Effector memory CD8-positive, alpha-beta T cell (primary cell): ENCODE measurements at places on chromosomes 5 and 9.

DNA sequence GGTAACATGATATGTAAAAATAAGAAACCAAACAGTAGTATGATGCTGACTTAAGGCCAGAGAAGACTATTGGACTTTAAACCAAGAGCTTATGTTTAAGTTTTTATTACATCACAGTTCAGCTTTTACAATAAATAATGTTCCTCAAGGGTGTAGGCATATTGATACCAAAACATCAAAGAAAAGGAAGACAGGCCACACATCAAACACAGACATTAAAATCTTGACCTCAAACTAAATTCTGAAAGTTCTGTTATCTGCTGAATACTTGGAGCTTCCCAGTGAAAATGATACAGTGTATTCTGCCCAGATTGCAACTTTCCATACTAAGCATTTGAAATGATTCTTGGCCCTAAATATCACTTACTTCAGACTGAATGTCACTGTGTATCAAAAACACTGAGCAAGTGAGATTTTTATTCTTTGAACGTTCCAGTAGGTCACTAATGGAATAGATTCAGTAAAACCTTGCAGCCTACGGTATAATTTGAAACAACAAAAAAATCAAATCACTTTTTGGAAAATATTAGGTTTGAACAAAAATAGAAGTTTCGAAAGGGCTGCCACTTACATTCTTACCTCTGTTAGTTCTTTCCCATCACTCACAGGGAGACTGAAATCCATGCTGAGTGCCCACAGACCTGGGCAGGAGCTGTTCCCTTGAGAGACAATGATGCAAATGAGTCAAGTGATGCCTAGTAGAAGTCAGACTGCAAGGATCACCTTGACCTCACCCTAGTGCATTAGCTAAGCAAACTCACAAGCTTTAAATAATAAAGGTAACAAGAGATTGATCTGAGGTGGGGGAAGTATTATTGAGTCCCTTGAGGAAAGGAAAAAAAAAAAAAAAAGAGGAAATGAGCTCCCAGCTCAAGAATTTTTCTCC is 2.5 kb downstream of the LPAR1 start:
- no peak for DNase-seq

- DNase-seq: no peak
Observed at GRCh38 chr9:130478736-130479575, 34.2 kb downstream of the ASS1 start.

DNA sequence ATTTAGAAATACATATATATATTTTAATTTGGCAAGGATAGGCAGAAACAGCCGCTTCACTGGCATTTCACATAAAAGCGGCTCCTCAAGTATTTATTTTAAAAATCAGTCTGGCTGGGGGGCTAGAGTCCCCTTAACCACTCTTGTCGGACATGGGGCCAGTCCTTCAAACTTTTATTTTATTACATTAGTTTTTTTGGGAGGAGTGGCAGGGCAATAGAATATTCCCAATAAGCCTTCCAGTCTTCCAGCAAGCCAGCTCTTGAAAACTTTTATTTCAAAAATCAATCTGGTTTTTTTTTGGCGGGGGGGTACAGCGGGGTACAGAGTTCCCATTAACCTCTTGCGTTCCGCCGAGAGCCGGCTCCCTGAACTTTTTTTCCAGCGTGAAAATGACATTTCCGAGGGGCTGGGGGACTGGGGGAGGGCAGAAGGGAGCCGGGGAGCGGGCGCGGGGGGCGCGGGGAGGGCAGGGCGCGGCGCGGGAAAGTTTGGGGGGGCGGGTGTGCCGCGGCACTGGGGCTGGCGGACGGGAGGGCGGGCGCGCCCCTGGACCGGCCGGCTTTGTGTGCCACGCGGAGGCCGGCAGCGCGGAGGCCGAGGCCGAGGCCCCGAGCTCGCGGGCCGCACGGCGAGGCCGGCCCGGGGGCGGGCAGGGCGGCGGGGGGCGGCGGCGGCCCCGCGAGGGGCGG is 504 bp upstream of the ZNF618 start:
- DNase-seq: no peak

GRCh38 chr5:163815240-163815791 is 309.9 kb downstream of the MAT2B start:
- DNase-seq: no peak

- no peak for DNase-seq
Observed at GRCh38 chr5:78293851-78294247, 649 bp downstream of the AP3B1 start.

DNA sequence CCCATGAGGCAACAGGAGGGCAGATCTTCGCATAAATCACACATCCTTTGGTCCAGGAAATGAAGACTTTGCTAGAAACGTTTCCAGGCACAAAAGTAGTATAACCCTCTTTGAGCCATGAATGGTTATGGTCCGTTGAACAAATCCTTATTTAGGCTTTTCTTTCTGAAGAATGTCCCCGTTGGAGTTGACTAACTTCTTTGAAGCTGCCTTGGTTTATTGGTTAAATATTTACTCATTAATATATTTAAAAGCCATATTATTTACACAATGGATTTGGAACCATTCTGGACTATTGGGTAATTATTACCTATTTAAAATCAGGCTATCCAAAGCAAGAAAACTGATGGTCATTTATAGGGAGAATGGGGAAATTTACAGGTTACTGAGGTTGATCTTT is 347.6 kb upstream of the SLC30A5 start:
- no peak for DNase-seq
